ENCODE measurements at places on chromosomes 7 and 10.

DNA sequence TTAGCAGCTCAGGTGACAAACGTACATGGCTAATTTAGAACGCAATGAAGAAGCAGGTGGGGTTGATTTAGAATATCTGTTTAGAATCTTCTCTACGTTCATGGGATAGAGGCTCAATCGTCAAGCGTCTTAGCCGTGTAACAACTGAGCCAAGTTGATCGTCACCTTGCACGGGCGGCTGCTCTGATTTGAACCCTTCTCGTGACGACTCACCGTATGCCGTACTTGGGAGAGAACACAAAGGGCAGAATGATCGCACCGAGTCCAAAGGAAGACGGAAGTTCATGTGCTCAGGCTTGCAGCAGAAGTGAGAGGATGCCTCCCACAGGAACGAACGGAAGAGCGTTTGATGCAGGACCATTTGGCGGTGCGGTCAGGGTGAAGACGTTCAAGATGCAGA, 108.3 kb upstream of the TCERG1L start:
- DNase-seq = no peak

GRCh38 chr10:24114556-24114955, 94.4 kb upstream of the KIAA1217 start:
- no peak for DNase-seq

- DNase-seq = no peak
Observed at GRCh38 chr10:78895469-78895868, 173.3 kb upstream of the ZMIZ1 start.

DNA sequence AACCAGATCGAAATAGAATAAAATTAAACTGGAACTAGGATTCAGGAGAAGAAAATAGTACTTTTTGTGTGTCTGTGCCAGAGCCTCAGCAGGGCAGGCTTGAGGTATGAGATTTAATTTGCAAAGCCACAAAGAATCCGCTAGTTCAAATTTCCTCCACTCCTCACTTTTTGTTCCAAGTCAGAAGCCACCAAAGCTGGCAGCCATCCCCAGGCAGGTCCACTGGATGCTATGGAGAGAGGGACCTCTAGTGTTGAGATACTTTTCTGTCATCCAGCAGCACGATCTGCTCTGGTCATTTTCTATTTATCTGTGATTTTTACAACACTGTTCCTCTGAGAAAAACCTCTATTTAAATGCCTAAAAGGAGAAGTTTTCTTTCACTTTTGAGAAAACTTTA, 147.9 kb upstream of the FRMD4A start:
- DNase-seq = peak; percentile 80

DNA sequence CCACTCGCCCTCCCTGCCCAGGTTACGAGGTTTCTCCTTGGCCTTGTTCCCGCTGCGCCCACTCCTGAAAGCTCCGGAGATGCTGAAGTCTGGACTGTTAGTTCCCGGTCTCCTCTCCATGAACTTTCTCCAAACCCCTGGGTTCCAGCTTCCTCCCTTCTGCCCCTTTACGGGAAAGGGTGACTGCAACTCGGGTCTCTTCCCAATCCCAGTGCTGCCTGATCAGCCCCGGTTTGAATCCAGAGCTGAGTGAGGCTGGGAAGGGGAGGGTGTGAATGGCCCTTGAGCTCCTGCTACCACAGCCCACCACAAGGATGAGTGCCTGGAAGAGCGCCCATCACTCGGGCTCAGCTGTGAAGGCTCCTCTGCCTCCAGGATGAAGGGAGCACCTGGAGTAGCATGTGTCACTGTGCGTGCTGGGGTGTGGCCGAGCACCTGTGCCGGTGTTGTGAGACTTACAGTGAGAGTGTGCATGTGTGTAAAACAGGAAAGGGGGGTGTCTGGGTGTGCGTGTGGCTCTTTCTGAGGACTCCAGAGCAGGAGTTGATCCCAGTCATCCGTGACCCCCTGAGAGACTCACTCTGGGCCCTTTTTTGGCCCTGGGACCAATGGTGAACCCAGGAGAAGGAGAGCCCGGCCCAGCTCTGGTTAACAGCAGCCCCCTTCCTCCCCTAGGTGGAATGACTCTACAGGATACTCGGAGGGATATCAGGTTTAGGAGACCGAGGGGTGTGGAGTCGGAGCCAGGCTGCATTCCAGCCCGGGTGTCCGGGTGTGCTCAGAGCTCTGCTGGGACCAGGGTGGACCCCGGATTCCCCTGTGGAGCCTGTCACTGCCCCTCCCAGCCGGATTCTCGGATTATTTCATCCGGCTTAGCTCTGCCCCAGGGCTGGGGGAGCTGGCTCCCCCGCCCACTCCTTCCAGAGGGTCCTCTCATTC, 1.1 kb upstream of the ZNF467 start:
- no peak for DNase-seq

GRCh38 chr10:43254881-43255633, 11.8 kb downstream of the RASGEF1A start:
- no peak for DNase-seq

DNA sequence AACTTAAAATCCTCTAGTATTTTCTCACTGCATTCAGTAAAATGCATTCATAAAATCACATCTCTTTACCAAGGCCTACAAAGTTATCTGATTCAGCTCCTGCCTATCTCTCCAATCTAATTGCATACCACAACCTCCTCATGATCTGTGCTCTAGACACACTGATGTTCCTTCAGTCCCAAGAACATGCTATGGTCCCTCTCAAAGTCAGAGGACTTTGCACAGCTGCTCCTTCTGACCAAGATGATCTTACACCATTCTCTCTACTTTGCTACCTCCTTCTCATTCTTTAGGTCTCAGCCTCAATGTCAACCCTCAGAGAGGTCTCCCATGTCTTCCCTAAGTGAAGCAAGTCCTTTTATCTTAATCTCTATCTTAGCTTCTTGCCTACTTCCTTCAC, 45.5 kb downstream of the CAV1 start:
- DNase-seq = peak; percentile 54

DNA sequence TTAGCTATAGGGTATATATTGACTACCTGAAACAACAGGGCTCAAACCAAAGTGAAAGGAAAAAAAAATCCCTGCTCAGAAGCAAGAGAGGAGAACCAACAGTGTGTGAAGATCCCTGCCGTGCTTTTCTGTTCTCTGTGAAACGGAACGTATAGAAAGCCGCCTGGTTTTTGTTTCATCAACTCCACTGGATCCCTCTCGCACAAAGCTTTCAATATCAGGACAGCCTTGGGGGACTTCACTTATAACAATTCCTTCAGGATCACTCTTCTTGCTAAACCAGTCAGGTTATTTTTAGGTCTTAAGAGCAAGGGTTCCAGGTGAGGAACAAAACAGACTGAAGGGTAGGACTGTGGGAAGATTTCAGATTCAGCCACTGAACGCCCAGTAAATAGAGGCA, 151.1 kb upstream of the CACNA2D1 start:
- no peak for DNase-seq

- peak; percentile 27 for DNase-seq
Observed at GRCh38 chr7:105587909-105588635, 6.8 kb upstream of the EFCAB10 start.

DNA sequence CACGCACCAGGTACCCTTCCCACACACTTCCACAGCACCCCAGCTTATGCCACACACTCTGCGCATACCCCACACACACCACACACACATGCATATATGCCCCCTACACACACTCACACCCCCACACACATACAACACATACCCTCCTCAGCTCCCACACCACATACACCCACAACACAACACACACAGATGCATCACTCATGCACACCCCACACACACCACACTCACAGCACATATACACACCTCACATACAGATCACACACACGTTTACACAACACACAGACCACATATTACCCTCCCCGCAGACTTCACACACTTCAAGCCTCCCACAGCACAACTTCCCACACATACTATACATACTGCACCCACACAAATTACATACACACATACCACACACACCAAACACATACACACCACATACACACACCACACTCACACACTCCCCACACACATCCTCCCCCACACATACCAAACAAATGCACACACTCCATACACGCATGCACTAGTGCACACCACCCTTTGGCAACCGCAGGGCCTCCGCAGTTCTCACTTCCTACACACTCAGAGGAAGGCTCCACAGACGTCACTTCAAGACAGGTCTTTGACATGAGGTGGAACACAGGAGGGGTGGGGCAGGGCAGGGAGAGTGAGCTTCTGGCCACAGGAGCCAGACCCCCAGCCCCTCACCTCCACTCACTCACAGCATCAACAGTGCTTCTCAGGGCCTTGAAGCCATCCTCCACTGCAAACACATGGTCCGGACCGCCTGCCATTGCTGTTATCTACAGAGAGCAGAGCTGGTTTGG, 18.5 kb upstream of the ANTXRL start:
- no peak for DNase-seq

DNA sequence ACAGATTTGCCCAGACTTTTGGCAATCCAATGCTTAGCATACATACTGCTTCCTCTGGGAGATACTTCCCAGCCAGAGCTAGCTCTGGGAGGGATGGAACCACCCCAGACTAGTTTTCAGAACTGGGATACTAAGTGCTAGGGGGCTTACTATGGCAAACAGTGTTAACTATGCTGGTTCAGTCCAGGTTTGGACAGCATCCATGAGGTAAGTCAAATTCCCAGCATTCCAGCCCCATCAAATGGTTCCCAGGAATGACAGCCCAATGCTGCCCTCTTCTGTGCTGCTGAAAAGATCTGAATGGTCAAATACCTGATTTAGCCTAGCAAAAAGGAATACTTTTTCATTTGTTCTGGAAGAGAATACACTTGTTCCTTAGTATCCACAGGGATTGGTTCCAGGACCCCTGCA, 141.7 kb upstream of the CCDC6 start:
- peak; percentile 31 for DNase-seq

GRCh38 chr10:49552277-49552676, 13.4 kb upstream of the ERCC6 start:
- peak; percentile 99 for DNase-seq

DNA sequence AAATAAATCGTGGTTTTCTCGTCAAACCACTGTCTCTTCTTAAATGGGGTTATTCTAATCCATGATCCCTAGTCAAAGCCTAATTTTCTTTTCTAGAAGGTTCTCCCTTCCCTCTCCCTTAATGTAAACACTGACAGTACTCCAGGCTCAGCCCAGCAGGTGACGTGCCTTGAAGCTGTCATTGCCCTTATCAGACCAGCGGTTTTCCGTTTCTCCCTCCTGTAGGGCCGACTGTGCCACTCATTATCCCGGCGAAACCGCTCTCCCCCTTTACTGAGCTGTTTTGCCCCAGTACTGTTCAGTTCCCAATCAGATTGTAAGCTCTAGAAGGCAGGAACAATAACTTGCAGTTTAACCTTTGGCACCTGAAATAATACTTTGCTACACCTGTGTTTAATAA, 153.5 kb upstream of the RHEB start:
- DNase-seq = no peak

GRCh38 chr7:37028909-37029440, 304.7 kb upstream of the AOAH start:
- no peak for DNase-seq

GRCh38 chr10:91435241-91435640, 25.1 kb downstream of the HECTD2 start:
- no peak for DNase-seq

- DNase-seq = peak; percentile 85
Observed at GRCh38 chr10:77756319-77757232, 119.0 kb upstream of the KCNMA1 start.

- DNase-seq = no peak
Observed at GRCh38 chr7:157487046-157487770, 150.4 kb downstream of the DNAJB6 start.

DNA sequence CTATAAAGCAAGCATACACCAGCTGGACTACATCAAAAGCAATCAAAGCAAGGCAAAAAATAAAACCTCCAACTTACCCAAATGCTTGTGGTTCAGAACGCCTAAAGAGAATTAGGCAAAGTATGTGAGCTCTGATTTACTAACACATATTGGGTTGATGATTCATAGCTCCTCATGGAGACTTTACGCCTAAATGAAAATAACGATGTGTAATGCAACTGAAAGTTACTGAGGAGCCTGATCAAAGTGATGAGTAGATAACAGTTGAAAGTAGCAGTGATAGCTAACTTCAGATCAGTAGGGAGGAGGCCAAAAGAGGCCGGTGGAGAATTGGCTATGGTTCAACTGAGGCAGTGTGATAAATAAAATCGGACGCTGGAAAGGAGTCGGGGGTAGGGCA, 85.0 kb downstream of the MPP7 start:
- DNase-seq = peak; percentile 80

GRCh38 chr10:98610836-98611235, 164.1 kb upstream of the HPS1 start:
- no peak for DNase-seq

GRCh38 chr7:4765776-4766490, 9.5 kb upstream of the AP5Z1 start:
- no peak for DNase-seq

DNA sequence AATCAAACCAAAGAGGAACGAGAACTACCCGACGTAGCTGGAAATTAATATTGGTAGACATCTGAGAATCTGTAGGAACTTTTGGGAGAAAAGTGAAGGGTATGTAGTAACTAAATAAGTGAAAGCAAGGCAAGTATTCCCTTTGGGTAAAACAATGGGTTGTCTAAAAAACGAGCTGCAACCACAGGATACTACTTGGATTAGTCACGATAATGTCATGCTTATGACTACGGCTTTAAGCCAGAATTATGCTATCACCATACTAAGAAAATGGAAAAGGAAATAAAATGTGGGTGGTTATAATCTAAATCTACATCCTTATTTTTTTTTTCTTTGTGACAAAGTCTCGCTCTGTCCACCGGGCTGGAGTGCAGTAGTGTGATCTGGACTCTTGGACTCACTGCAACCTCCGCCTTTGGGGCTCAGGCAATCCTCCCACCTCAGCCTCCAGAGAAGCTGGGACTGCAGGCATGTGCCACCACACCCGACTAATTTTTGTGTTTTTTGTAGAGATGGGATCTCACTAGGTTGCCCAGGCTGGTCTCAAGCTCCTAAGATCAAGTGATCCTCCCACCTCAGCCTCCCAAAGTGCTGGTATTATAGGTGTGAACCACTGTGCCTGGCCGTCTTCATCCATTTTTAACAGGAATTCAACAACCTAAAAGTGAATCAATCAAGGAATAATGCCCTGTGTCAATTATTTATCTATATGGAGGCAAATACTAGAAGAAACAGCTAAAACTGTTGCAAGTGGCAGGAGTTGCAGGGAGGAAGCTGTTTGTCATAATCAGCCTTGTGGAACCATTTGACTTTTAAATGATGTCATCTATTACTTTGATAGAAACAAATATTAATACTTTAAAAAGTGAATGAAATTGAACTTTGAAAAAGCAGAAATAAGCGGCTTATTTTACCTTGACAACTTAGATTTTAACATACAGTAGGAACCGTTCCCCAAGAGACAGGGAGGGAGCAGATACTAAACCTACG, 189.3 kb downstream of the PRPF18 start:
- DNase-seq = peak; percentile 95

- DNase-seq = no peak
Observed at GRCh38 chr10:67043041-67043440, 117.2 kb downstream of the LRRTM3 start.

- no peak for DNase-seq
Observed at GRCh38 chr10:88805361-88805760, 2.8 kb downstream of the LIPM start.
